Ovary (tissue), 10 donors: ENCODE measurements at places on chromosomes 12 and 14. TPM values are rescaled to one million over a fixed set of nuclear protein-coding genes. Genes with fewer than 3 reads are reported as not detected.

ADGRD1 gene
- 71.9 TPM for total RNA-seq

MDGA2 gene
- not detected for total RNA-seq

MUCL1 gene
- 0.81 TPM for total RNA-seq

KITLG gene
- total RNA-seq: 17.4 TPM

PRMT5 gene
- total RNA-seq: 62.1 TPM

DNA sequence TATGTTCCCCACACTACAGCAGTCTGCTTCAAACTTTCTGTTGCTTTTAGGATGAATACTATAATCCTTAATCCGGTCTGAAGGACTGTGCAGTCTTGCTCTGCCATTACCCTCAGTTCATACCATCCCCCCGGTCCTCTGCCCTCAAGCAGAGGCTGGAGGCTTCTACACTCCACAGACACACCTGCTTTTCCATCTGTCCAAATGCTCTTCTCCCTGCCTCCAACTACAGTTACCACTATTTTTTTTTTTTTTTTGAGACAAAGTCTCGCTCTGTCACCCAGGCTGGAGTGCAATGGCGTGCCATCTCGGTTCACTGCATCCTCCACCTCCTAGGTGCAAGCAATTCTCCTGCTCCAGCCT, 19.3 kb upstream of the KCNH3 start:
- no peaks in the 10 kb centered on the region for H3K4me1 ChIP-seq
- no peak overlapping the region for H3K27ac ChIP-seq
- no peaks in the 10 kb centered on the region for H3K27me3 ChIP-seq
- H3K36me3 ChIP-seq: no peaks in the 10 kb centered on the region
- DNase-seq: no peak

DNA sequence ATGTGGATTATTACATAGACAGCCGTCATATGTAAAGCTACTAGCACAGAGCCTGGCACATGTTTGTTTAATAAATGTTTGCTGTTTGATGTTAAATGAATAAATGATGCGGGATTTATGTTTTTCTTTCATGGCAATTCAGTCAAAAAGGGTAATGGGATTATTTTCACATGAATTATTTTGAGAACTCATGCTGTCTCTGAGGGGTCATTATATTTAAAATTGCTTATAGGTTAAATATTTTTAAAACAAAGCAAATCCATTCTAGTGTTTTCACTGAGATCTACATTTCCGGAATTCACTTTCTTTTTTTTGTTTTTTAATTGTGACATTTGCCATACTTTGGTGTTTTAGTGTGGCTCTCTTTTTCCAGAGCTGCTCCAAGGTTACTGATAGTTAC, 5.3 kb downstream of the RAB21 start:
- H3K27me3 ChIP-seq: no peaks in the 10 kb centered on the region
- no peak overlapping the region for H3K27ac ChIP-seq
- H3K4me1 ChIP-seq: no peaks in the 10 kb centered on the region
- no peak overlapping the region for H3K4me3 ChIP-seq

DNA sequence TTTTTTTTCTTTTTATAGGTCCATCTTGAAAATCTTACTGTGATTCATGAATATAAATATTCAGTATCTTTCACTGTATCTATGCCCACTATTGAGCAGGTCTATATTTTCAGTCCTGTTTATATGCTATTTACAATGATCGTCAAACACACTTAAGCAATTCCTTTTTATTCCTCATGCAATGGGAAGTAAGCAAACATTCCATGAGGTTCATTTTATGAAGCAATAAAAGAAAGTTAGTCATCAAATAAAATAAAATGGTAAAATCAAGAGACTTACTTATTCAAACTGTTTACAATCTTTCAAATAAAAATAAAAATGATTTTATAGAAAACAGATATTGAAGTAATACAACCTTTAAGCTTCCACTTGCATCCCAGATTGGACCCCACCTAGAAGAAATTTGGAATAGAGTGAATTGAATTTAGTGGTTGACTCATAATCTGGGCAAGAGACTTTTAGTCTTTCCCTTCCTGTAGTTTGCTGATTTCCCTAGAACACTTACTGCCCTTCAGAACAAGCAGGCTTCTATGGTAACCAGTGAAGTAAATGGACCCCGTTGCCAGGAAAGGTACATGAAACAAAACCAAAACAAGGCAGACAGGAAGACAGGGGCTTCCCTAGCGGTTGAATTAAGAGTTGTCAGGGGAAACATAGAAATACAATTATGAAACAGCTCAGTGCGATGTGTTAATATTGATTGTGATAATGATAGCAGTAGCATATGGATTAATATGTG, 241.0 kb upstream of the ATP2B1 start:
- H3K27me3 ChIP-seq: no peaks in the 10 kb centered on the region
- H3K36me3 ChIP-seq: no peaks in the 10 kb centered on the region
- H3K4me3 ChIP-seq: no peak overlapping the region
- no peak for DNase-seq

- H3K27me3 ChIP-seq: no peaks in the 10 kb centered on the region
- H3K36me3 ChIP-seq: no peaks in the 10 kb centered on the region
- no peak for DNase-seq
- peaks cover 3% of the 10 kb centered on the region for H3K4me1 ChIP-seq
- no peak overlapping the region for H3K27ac ChIP-seq
- no peak overlapping the region for H3K4me3 ChIP-seq
Observed at GRCh38 chr12:59121451-59121850, 201.1 kb upstream of the LRIG3 start.

DNA sequence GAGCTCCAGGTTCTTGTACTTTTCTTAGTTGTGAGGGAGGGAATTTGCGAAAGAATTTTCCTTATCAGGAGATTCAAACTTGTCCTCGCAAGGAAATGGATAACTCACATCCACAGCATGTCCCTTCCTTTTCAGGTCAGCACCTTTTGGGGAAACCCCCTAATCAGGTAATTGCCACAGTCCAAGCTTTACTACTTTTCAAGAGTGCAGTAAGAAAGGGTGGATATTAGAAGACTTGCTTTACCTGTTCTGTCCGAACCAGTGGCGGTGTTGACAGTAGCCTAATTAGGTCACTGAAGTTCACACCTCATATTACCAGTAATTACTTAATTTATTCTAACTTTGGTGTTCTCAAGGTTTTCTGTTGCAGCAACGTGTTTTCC, 6.7 kb upstream of the C12orf50 start:
- DNase-seq: no peak
- no peaks in the 10 kb centered on the region for H3K36me3 ChIP-seq
- H3K4me1 ChIP-seq: peaks cover 3% of the 10 kb centered on the region
